ENCODE measurements at places on chromosomes 13 and 19.

DNA sequence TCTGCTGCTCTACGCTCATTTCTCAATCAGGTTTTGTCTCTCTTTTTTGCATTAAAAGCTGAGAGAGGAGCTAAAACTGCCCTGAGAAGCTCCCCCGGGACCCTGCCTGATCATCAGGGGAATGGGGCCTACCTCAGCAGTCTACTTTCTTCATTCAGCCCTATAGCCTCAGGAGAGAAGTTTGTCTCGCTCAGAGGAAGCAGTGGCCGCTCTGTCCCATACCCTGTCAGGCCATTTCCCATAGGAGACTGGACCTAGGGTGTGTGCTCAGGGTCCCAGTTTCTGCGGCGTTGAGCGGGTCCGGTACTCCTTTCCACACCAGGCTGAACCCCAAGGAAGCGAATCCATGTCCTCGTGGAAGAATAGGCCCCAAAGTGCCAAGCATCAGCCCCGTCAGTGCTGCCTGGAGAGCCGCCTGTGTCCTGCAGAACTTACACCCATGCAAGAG is 21.7 kb downstream of the UBE2L5 start:
- no peak for DNase-seq

DNA sequence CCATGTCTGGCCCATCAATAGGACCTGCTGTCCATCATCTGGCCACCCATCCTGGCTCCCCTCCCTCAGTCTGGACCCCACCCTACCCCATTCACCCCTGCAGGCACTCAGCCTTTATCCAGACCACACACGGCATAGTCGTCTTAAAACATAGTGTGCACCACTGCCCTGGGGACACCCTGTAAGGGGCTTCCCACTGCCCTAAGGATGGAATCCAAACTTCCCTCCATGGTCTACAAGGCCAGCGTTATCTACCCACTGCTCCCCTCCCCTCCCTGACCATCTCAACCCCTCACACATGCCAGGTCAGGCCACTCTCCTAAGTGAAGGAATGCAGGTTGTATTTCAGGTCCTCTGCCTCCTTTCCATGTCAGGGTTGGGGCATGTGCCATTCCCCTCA is 352.7 kb upstream of the ZNF507 start:
- no peak for DNase-seq

DNA sequence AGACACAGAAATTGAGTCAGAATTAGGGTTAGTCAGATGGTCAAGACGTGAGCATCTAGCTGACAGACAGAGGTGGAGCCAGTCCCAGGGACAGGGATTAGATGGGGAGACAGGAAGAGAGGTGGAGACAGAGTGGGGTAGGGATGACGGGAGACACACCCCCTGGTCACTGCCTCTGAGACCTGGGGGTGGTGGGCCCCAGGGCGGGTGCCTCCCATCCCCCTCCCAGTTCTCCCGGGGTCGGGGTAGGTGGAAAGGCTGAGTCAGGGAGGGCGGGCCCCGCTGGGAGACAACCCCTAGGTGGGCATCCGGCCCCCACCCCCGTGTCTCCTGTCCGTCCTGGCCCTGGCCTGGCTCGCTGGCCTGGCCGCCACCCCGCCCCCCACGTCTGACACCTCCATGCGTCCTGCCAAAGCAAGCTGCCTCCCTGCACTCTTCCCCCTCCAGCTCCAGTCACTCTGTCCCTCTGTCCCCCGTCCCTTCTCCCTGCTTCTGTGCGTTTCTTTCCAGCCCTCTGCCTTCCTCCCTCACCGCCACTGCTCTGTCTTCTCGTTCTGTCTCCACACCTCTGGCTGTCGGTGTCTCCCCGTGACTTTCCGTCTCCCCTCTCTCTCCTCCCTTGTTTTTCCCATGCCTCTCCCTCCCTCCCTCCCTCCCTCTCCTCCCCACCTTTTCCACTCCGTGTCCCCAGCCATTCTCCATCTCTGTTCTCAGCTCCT is 15.1 kb downstream of the CCDC97 start:
- DNase-seq = no peak

- DNase-seq = peak; percentile 74
These were observed at the start of gene ZNF491 for GRCh38 chr19:11798391-11799330. Gene ZNF491, plus strand, starts transcription at chr19:11798523. Its CDS starts 7,431 bp downstream, at chr19:11805954.

DNA sequence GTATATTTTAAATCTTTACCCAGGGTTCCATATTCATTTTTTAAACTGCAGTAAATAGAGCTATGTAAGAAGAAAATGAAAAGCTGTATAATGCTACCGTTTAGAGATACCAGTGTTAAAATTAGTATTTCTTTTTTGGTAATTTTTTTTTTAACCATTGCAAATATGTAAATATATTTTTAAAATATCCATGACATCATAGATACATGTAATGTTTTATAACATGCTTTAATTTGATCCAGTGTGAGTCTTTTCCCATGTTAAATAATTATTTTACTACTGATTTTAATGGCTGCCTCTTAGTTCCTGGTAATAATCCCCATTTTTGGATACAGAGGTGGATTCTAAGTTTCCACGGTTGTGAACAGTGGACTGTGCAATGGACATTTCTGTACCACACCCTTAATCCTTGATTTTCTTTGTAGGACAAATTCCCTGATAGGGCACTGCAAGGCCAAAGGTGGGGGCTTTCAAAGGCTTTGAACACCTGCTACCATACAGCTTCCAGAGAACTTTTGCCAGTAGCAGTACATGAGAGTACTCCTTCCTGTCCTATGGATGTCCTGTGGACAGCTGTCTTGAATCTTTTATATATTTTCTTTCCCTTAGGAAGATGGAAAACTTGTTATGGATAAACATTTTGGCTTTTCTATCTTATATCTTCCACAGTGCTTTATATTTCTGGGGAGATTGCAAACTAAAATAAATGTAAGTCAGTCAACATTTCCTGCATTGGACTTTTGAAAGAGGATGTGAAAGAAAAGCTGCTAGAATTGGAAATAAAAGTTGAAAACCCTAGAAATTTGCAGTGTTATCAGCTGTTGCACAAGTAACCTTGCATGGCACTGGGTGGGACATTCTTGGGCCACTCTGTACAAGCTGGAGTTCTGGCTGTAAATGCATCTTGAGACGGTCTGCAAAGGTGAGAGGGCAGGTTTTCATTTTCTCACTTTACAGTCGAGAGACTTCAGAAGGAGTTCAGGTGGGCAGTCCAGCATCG is 46.8 kb downstream of the ARHGEF7 start:
- no peak for DNase-seq

- DNase-seq = no peak
These were observed 3.6 kb downstream of the F2RL3 start for GRCh38 chr19:16892436-16892835.

GRCh38 chr13:113468472-113469201 is 15.3 kb upstream of the ADPRHL1 start:
- no peak for DNase-seq

GRCh38 chr13:98834254-98834960 is 81.9 kb upstream of the SLC15A1 start:
- DNase-seq = no peak

DNA sequence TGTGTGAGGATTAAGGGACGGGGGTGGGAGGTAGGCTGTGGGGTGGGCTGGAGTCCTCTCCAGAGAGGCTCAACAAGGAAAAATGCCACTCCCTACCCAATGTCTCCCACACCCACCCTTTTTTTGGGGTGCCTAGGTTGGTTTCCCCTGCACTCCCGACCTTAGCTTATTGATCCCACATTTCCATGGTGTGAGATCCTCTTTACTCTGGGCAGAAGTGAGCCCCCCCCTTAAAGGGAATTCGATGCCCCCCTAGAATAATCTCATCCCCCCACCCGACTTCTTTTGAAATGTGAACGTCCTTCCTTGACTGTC is 5.5 kb downstream of the FOSB start:
- no peak for DNase-seq

DNA sequence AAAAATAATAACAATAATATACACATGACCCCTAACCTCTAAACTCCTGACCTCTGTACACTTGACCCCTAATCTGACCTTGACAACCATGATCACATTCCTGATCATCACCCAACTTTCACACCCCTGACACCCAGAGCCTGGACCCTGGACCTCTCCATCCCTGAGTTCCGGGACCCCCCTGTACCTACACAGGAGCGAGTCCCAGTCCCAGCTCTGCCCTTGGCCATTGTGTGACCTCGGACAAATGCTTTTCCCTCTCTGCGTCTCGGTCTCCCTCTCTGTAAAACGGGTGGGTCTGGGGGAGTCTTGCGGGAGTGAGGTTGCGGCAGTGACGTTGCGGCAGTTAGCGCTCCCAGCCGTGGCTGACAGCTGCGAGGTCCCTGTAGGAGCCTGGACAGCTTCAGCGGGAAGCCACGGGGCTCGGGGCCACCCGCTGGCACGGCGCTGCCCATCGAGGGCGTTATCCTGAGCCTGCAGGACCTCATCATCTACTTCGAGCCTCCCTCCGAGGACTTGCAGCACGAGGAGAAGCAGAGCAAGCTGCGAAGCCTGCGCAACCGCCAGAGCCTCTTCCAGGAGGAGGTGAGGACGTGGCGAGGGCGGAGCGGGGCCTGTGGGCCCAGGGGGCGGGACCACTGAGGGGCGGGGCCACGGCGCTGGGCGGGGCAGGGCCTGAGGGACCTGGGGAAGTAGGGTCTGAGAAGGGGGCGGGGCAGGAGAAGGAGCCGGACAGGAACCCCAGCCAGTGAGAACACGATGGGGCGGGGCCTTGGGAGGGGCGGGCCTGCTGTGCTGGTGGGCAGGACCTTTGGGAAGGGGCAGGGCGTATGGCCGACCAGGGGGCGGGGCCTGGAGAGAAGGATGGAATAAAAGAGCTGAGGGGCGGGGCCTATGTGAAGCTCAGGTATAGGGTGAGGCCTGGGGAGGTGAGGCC is 19.2 kb downstream of the RYR1 start:
- peak; percentile 13 for DNase-seq

DNA sequence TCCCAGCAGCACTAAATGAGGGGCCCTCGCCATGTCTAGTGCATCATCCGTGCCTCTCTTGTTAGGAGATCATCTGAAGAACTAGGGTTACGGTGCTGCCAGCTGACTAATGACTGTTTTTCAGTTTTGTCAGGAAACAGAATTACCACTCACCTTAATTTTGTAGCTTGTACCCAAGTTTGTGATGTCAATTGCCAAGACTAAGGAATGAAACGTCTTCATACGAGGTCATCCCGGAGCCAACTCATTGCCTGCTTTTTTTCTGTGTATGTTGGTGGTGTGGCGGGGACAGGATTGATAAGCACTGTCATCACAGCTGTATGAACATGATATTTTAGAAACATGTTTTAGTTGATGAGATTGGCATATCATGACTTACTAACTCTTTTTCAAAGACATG is 100.6 kb downstream of the TNFRSF19 start:
- DNase-seq = no peak
